Activated CD4-positive, alpha-beta T cell treated with anti-CD3 and anti-CD28 coated beads, Interleukin-2, amount 10 ng/mL, durations not matched to agents 24 days and 14 days (primary cell): ENCODE measurements at places on chromosomes 11 and 22. TPM values are rescaled to one million over a fixed set of nuclear protein-coding genes. Genes with fewer than 3 reads are reported as not detected.

The KRTAP5-1 gene
- not detected in 2 replicates for total RNA-seq

The OR52A1 gene
- not detected in 2 replicates for total RNA-seq

The GLB1L2 gene
- 10.2 and 11.2 TPM in 2 replicates for total RNA-seq

The CHADL gene
- 0.33 and 0.47 TPM in 2 replicates for total RNA-seq
